ENCODE measurements at places on chromosomes 16 and 17. TPM values are rescaled to one million over a fixed set of nuclear protein-coding genes. Genes with fewer than 3 reads are reported as not detected.

DNA sequence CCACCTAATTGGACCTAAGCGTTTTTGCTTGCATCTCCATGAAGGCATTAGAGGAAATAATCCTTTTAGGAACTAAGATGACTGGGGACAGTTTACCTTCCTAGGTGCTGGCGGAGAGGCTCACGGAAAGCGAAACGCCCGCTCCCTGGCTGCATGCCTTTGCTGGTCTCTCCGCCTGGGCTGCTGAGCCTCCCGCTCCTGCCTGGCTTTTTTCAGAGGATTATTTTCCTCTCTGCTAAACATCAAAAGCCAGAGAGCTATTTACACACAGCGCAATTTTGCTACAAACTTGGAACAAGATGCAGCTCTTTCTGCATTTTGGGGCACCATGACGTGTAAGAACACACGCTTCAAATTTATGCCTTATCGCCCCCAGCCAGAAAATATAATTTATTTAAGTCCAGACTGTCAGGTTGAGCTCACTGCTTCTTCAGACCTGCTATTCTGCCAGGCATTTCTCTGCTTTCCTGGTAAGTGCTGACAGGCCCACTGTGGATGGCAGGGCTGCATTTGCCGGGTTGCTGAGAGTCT is 124.4 kb downstream of the SPACA3 start:
- DNase-seq: no peak

- DNase-seq: no peak
These were observed 158.5 kb downstream of the TANC2 start for GRCh38 chr17:63124536-63124935.

The RRAD gene
- 1.4 TPM for total RNA-seq

DNA sequence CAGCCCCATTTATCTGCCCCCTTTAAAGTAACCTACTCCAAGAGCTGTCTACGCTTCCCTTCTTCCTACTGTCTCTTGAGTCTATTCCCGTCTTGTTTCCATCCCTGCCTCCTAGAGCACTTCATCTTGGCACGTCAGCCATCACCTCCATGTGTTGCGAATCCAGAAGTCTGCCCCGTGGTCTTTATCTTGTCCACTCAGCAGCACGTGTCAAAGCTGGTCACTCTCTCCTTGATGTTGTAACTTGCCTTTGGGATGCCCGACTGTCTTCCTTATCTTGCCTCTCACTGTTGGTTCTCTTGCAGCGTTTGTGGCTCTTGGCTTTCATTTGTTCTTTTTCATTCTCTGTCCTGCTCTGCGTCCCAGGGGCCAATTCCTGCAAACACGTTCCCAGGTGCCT is 99.4 kb downstream of the PLCG2 start:
- no peak for DNase-seq

The NEUROD2 gene
- not detected for total RNA-seq

The FOXC2 gene
- 1.1 TPM for total RNA-seq

The ARL4D gene
- total RNA-seq: 12.8 TPM

- DNase-seq: no peak
These were observed 128.5 kb downstream of the SPACA3 start for GRCh38 chr17:33120103-33120502.

The USH1G gene
- not detected for total RNA-seq

GRCh38 chr17:61131585-61131984 is 268.1 kb upstream of the TBX2 start:
- no peak for DNase-seq

The DNAI2 gene
- not detected for total RNA-seq

GRCh38 chr17:80781807-80782277 is 209.8 kb upstream of the CHMP6 start:
- DNase-seq: no peak

GRCh38 chr16:55470533-55471371 is 8.2 kb upstream of the MMP2 start:
- no peak for DNase-seq

The KRTAP4-4 gene
- not detected for total RNA-seq

DNA sequence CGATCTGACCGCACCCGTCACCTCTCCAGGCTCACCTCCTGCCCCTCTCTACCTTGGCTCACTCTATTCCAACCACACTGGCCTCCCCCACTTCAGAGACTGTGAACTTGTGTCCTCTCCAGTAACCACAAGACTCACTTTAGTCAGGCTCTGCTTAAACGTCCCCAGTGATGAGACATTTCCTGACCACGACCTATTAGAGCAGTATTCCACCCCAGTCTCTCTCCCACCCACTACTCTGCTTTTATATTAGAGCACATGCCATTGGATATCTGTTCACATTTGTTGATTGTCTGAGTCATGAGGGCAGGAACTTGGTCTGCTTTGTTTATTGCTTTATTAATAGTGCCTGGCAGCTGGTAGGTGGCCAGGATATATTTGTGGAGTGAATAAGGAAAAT is 20.1 kb downstream of the COX11 start:
- DNase-seq: peak; percentile 98

DNA sequence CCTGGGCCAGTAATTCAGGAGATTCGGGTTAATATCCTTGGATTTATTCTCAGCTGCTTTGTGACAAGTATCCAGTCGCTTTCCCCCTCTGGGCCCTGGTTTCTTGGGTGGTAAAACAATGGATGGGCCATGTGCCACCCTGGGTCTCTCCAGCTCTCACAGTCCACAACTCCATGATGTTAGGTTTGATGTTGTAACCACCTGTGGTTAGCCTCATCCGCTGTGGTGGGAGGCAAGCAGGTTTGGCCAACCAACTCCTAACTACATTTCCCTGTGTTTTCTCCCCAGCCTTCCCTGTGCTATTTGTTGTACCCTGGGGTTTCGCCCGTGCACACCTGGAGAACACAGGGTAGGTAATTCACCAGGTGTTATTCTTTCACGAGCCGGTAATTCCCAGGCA is 35.1 kb downstream of the GLP2R start:
- DNase-seq: no peak

- DNase-seq: no peak
These were observed 448.1 kb upstream of the DYNLRB2 start for GRCh38 chr16:80092681-80093080.

The ITPRIPL2 gene
- total RNA-seq: 15.0 TPM

GRCh38 chr16:88343271-88343791 is 39.4 kb upstream of the ZNF469 start:
- DNase-seq: no peak

DNA sequence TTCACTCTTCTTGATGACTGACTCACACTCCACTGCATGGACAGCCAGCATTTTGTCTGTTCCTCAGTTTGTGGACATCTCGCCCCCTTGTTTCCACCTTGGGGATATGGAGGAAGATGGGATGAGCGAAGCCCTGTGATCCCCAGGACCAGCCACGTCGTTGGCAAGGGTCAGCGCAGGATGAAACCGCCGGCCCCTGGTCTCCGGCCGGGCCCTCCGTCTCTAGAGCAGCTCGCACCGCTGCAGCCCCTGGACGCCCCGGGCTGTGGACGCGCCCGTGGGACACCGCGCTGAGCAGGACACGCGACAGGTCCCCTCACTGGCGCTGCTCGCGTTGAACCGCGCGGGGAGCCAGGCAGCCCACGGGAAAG is 604 bp upstream of the ZC3H18 start:
- peak; percentile 7 for DNase-seq

- DNase-seq: peak; percentile 13
These were observed 68.7 kb upstream of the IRX3 start for GRCh38 chr16:54355251-54355650.

- peak; percentile 93 for DNase-seq
These were observed 168.6 kb downstream of the FTO start for GRCh38 chr16:53872248-53873221.

The MSLN gene
- total RNA-seq: not detected

GRCh38 chr16:50526796-50527195 is 21.4 kb upstream of the NKD1 start:
- DNase-seq: no peak

The ACLY gene
- 230 TPM for total RNA-seq

DNA sequence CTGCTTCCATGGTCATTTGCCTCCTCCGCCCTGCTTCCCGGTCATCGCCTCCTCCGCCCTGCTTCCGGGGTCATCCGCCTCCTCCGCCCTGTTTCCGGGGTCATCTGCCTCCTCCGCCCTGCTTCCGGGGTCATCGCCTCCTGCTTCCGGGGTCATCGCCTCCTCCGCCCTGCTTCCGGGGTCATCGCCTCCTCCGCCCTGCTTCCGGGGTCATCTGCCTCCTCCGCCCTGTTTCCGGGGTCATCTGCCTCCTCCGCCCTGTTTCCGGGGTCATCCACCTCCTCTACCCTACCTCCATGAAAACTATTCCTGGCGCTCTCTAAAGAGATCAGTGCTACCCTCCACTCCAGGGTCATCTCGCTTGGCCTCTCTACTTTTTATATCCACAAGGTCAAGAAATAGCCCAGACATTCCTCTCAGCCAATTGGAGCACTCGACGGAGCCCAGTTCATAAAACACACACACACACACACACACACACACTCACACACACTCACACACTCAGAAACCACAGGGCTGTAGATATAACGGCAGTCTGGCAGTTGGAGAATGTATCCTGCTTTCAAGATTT is 44.8 kb downstream of the TRARG1 start:
- DNase-seq: no peak

DNA sequence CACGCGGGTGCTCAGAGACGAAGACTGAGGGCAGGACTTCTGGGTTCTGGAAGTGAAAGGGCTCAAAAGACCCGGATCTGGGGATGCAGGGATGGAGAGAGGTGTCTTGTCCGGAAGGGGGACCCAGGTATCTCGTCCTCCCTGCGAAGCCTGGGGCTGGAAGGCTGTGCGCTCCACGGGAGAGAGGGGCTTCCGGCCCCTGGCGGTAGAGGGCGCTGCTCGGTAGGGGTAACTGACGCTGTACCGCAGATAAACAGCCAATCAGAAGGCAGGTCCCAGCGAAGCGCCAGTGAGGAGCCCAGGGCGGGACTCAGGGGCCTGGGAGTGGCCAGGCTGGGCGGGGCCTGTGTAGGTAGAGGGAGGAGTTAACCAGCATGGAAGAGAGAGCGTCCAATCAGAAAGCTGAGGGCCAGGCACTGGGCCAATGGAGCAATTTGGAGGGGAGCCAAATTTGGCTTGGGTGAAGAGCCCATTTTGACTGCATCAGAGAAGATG is 804 bp downstream of the TGFB1I1 start:
- DNase-seq: peak; percentile 88

All from IMR-90 (cell line).